ENCODE measurements at places on chromosomes 16 and 17.

GRCh38 chr16:87324411-87325275, 7.5 kb upstream of the C16orf95 start:
- peak; percentile 86 for DNase-seq

- DNase-seq, result no peak
These were observed 48.1 kb downstream of the HS3ST2 start for GRCh38 chr16:22862046-22862445.

DNA sequence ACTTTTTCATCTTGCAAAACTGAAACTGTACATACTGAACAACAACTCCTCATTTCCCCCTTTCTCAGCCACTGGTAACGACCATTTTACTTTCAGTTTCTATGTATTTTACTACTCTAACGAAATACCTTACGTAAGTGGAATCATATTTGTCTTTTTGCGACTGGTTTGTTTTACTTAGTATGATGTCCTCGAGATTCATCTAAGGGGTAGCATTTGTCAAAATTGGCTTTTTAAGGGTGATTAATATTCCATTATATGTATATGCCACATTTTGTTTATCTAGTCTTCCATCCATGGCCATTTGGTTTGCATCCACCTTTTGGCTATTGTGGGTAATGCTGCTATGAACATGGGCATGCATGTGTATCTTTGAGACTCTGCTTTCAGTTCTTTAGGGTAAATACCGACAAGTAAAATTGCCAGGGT, 10.4 kb downstream of the KPNB1 start:
- DNase-seq, result peak; percentile 35

DNA sequence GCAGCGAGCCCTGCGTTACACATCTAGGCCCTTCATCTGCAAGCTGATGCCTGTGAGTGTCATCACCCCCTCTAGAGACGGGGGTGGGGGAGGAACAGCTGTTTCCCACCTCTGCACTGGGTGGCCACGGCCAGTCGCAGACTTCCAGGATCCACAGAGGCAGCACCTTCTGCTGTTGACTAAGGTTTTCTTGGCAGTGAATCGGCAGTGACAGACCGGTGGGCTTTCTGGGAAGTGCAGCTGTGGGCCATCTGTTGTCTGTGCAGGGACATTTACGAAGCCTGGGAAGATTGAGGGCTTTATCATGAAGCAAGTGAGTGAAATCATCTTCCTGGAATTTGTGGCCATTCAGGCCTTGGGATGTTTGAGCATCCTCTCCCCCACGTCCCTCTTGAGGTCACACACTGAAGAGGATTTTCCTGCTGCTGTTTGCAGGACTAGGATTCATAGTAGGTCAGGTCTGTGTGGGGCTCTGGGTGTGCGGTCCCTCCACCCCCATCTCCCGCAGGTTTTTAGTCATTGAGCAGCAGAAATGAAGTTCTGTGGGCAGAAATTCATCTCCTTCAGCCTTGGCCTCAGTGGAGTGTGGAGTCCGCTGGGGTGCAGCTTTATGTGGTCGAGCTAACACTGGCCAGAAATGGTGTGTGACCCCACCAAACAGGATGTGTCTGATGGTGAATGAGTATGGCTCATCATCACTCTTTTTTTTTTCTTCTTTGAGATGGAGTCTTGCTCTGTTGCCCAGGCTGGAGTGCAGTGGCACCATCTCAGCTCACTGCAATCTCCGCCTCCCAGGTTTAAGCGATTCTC, 12.0 kb downstream of the PGS1 start:
- no peak for DNase-seq

- DNase-seq, result peak; percentile 97
These were observed at the start of gene PRKCB for GRCh38 chr16:23835390-23836077. PRKCB (plus strand) TSS chr16:23835983.

DNA sequence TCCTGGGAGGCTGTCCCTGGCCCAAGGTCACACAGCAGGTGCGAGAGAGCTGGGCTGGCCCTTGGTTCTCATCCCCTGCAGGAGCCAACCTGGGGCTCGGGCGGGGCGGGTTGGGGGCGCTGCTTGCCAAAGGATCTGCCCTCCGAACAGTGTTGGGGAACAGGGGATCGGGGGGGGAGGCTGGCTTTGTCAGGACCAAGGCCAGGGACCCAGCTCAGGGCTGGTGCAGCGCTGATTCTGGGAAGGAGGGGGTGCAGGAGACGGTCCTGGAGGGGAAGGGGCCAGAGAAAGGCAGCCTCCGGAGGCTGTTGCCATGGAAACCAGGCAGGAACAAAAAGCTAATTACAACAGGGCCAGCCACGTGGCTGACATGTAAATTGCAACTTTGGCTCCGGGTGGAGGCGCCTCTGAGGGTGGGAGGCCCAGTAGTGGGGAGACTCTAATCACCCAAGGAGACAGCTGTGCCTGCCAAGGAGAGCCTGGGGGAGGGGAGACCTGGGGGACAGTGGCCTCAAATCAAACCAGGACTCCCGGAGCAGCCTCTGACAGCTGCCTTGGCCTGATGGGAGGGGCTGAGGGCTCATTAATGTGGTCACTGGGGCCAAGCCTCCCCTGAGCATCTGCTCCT, 1.3 kb downstream of the TUBB3 start:
- no peak for DNase-seq

DNA sequence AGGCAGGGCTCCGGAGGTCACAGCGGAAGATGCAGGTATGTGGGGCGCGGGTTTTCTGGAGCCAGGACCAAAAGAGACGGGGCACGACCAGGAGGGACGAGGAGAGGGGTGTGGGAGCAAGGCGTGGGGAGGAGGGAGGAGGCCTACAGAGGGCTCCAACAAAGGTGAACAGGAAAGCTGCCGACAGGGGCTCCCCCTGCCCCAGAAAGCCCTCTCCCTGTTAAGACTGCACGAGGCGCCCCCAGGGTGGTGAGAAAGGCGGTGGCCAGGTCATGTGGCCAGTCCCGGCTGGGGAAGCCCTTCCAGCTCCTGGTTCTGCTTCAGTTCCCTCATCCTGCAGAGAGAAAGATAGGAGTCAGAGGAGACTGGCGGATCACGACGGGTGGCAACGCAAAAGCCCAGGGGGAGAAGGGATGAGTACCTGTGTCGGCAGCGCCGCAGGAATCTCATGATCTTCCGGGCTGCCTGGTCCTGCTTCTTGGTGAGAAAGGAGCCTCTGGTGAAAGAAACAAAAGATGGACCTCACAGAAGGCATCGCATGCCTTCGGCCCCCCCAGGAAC, 949 bp upstream of the SPAG7 start:
- no peak for DNase-seq

DNA sequence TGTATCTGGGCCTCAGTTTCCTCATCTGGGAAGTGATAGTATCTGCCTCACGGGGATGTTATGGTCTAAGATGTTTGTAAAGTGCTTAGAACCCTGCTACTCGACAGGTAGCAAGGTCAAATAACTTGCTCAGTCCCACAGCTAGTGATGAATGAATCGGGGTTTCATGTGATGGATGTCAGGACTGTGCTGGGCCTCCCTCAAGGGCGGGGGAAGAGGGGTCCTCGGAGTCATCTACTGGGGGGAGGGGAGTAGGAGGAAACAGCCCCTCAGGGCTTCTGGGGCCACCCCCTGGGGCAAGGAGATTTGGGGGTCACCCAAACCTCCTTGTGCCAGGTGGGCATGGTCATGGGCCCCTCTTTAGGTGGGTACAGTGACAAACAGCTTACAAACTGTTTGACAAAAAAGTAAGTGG, 732 bp downstream of the PNPO start:
- DNase-seq, result no peak

DNA sequence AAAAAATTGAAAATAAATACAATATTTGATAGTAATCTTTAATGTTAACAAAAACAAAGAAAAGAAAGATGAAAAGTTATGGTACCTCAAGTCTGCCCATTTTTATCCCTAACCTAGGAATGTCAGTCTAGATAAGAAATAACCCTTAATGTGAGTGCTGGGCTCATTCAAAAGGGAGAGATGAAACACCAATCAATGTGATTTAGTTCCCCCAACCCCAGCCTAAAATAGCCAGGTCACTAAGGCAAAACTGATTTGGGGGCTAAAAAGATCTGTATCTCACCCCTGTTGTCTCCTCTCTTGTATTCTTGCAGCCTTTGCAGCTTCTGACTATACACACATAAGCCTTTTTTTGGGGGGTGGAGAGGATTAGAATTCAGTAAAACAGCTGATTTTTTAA, 3.2 kb upstream of the IGF2BP1 start:
- DNase-seq, result no peak

GRCh38 chr17:60947100-60947499, 269.4 kb downstream of the BCAS3 start:
- DNase-seq, result no peak

DNA sequence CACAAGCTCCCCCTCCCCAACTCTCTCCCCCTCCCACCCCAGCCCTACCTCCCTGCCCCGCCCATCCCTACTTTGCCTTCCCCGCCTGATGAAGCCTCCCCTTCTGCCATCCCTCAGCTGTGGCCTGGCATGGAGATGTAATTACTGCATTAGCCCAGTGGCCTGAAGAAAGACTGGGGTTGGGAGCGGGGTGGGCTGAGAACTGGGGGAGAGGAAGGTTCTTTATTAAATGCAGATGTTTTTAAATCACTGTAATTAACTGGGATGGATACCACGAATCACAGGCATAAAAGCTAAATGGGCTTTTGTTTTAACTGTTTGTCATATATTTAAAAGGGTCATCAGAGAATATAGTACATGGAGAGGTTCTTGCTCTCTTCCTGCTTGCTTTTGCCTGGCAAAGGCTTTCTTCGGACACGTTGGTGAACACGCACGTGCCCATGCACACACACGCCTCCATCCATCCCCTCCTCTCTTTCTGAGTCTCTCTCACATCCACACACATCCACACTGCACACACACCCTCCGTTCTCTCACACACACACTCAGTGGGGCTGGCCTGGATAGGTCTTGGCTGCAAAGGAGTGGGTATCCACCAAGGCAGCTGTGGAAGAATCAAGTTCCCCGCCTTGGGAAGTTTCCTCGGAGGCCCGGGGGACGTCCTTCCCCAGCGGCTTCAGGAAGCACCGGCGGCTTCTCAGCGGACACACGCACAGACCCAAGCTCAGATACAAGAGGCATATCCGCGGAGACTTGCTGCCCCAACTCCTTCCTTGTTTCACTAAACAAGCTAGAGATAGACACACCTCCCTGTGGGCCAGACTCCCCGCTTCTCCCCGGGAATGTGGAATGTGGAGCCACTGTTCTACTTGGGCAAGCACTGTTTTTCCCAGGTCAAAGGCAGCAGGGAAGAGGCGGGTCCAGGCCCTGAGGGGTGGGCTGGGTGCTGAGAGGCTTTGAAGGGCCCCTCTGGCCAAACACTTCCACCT, 27.4 kb upstream of the TNRC6C start:
- DNase-seq, result no peak

DNA sequence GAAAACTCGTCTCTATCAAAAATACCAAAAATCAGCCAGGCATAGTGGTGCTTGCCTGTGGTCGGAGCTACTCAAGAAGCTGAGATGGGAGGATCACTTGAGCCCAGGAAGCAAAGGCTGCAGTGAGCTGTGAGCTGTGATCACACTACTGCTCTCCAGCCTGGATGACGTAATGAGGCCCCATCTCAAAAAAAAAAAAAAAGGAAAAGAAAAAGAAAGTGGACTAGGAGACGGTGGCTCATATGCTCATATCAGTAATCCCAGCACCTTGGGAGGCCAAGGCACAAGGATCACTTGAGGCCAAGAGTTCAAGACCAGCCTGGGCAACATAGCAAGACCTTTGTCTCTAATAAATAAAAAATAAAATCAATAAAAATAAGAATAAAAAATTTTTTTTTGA, 8.8 kb upstream of the SUMO2 start:
- DNase-seq, result no peak

DNA sequence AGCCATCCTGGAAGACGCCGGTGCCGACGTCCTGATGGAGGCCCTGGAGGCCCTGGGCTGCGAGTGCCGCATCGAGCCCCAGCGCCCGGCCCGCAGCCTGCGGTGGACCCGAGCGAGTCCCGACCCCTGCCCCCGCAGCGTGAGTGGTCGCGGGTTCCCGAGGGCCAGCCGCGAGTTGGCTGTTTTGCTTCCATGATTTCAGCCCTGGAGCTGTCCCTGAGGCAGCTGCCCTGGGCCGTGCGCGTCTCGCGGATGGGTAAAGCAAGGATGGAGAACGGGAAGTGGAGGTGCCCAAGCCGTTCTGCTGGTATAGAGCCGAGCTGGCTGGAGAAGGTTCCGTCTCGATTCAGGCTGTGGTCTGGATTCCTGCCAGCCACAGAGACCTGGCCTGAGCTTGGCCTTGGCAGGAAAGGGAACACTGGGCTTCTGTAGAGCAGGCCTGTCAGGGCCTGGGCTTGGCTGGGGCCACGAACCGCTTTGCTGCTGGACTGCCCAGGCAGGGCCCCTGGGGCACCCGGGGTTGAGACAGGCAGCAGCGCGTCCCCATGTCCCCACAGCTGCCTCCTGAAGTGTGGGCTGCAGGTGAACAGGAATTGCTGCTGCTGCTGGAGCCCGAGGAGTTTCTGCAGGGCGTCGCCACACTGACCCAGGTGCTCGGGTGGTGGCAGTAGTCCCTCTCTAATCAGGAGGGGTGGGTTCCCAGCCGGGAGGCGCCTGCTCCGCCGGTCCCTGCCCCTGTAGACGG, 941 bp upstream of the MRPS34 start:
- no peak for DNase-seq

DNA sequence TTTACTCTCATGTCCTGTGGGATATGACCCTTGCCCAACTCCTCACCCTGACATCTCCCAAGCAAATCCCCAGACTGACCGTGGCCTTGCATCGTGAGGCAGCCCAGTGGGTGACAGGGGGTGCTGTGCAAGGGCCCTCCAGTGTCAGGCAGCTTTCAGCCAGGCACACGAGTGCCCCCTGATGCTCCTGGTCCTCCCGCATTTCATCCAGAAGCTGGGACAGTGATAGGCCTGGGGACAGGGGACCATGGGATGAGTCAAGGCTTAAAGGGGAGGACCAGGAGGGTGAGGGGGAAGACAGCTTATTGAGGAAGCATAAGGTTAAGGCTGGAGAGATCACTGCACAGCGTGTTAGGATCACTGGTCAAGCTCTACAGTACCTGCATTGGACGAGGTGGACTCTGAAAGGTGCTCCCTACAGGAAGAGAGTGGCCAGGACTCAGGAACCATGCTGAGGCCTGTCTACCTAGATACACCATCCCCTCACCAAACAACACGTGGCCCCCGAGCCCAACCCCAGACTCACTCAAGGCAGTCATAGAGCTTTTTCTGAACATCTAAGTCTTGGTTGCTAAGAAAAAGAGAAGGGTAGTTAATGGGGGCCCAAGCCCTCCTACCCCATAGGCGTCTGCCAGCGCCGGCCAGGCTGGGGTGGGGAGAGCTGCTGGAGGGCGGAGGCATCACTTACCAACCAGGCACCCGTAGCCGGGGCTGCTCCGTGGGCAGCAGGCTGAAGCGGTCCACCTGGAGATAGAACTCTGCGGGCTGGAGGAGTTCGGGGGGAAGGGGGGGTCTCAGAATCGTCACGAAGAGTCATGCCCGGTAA, 998 bp downstream of the ACD start:
- no peak for DNase-seq

GRCh38 chr17:77494664-77495435, 354.1 kb downstream of the SEC14L1 start:
- DNase-seq, result peak; percentile 88

- DNase-seq, result no peak
These were observed 2.6 kb upstream of the KRT14 start for GRCh38 chr17:41589301-41589700.

All from GM13976 (cell line).